ENCODE measurements at places on chromosomes 3 and 15. TPM values are rescaled to one million over a fixed set of nuclear protein-coding genes. Genes with fewer than 3 reads are reported as not detected.
A peak's percentile ranks its signal among the peaks of the same experiment; 100 is the strongest.

DNA sequence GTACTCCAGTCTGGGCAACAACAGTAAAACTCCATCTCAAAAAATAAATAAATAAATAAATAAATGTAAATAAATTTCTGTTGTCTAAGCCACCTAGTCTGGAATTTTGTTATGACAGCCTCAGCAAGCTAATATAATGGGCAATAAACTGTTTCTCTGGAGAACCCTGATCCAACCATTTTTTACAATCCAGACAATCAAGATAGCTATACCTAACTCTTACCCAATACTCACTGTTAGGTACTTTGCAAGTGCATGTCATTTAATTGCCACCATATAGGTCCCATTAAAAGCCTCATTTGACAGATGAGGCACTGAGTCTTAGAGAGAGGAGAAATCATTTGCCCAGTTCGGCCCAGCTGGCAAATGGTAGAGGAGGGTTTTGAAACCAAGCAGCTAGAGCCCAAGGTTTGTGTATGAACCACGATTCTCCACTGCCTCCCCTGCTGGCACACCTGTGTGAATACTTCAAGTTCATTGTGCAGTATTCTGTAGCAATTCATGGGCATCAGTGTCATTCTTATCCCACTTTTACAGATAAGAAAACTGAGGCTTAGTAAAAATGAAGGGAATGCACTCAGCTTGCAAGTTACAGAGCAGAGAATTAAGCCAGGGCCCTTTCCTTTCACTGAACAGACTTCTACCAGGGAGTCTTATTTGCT, 107.0 kb upstream of the UBE2E1 start:
- DNase-seq, result peak; percentile 38

GRCh38 chr15:70528270-70528706, 235.1 kb downstream of the UACA start:
- peak; percentile 52 for DNase-seq

- DNase-seq, result no peak
Measured at GRCh38 chr15:63999177-63999576, 47.1 kb downstream of the DAPK2 start.

DNA sequence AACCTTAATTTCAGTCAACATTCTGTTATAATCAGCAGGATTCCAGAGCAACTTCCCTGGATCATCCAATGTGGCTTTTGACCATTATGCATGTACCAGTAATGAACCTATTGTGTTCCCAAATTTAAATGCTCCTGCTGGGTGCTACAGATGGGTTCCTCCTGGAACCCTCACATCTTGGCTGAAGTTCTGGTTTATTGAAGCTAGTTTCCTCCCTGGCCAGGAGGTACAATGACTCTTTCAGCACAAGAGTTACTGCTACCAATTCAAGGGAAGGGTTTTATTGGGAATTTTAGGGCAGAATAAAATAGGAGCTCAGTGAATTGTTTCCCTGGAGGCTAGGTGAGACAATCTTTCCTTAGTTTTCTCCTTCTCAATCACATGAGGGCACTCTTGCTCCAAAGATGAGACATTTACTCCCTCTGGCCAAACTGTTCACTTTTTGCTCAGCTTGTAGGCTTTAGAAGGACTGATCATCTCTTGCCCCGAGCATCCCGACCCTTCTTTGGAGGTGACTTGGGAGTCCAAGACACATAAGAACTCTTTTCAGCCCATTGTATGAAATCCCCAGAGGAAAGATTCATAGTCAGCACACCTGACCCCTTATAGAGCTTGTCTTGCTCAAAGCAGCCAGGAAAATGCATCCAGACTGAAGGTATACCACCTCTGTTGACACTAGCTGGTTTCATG, 8.8 kb upstream of the NPHP3 start:
- no peak for DNase-seq

- DNase-seq, result peak; percentile 46
Measured at GRCh38 chr3:149377408-149378364, at the start of gene TM4SF1. Gene TM4SF1, minus strand, starts transcription at chr3:149377649. Its CDS starts 102 bp downstream, at chr3:149377547.

DNA sequence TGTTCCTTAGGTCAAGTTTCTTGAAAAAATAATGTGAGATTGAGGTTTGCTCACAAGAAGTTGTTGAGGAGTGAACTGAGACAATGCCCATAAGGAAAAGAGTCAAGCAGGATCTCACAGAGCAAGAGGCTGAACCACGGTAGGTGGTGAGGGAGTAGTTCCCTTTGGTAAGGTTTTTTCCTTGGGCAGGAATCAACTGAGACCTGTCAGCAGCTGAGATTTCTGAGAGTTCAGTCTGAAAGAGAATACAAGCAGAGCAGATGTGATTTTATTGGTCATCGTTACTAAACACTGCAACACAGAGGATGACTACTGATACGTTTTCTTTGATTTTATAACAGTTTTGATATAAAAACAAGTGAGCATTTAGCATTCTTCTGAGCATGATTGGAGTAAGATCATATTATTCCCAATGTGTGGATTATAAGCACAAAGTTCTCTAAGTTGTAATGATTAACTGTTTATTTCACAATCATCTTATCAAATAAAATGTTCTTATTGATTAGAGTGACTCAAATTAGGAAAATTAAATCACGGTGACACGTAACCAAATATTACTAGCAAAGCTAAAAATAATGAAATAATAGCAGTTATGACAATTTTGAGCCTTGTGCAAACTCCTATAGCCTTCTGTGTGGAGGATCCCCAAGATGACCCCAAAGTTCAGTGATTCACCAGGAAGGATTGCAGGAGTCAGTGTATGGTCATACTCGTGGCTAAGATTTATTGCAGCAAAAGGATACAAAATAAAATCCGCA, 346.2 kb upstream of the ZNF717 start:
- no peak for DNase-seq

DNA sequence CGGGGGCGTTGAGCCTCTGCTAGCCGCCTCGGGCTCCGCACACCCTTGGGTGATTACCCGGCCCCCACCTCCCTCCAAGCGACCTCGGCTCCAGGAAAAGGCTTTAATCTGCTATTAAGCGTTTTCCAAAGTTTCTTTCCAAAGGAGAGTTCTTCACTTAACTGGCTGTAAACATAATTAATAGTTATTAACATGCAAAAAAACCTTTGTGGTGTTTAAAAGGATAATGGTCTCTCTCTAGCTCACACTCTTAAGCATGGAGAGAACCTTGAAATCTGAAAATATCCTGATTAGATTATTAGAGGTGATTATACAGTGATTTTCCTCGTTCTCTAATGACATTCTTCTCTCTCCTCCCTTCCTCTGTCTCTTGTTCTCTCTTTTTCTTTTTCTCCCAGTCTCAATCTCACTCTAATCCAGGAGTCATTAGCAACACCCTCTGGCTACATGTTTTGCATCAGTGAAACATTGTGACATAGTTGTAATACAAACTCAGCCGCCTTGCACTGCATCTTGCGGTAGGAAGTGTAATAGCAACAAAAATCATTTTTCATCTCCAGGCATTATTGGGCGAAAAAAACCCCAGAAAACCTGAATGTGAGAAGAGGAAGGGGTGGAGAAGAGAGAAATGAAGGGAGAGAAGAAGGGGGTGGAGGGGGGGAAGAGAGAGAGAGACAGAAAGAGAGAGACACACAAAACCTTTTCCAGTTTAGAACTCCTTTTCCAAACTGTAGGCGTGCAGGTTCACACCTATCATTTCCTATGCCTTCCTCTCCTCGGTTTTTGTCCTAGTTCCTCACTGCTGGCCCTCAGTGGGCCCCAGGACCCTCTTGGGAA, 24.4 kb downstream of the NR2F2 start:
- no peak for DNase-seq

DNA sequence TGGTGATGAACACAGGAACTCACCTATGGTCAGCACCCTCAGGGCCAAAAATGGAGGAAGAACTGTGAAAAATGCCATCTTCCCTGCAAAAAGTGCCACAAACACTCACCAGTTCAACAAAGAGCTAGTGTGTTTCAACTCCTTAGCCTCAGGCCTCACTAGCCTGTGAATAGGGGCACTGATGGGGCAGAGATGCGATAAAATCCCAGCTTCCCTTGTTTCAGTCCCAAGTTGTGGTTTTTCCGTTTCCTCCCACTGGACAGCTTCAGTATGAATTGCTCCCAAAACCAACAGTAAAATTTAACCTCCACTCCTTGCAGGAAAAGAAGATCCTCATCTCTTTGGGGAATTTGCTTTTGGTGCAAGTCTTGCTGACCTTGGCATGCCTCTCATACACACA, 117.4 kb upstream of the ADAMTS9 start:
- DNase-seq, result no peak

DNA sequence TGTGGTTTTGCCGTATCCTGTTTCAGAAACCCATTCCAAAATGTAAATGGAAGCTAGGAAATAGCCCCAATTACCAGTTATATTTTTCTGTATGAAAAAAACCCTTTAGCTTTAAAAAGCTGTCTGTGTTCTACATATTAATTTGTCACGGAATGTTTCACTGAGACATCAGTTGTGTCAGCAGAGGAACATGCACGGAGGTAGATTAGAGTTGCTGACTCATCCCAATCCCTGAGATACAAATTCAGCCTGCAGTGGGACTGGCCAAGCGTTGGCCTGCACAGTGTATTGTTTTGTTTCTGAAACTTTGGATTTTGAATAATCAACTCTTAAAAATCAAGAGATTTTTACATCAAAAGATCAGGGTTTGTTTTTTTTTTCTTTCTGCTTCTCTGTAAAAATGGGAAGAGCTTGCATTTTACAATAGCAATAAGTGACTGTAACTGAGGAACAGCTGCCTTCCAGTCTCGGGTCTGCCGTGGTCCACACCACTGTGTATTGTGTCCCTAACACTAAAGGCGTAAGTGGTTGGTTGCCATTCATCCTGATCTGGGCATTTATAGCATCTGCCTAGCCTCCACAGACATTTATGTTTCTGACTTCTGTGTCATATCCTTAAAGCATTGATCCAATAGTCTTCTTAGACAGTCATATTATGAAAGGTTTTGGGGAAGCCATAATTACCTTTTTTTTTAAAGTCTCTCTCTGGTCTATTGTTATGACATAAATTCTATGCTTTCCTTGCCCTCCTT, 218.1 kb downstream of the ADAMTSL3 start:
- no peak for DNase-seq

GRCh38 chr3:42129014-42129953, 38.1 kb downstream of the TRAK1 start:
- DNase-seq, result no peak

DNA sequence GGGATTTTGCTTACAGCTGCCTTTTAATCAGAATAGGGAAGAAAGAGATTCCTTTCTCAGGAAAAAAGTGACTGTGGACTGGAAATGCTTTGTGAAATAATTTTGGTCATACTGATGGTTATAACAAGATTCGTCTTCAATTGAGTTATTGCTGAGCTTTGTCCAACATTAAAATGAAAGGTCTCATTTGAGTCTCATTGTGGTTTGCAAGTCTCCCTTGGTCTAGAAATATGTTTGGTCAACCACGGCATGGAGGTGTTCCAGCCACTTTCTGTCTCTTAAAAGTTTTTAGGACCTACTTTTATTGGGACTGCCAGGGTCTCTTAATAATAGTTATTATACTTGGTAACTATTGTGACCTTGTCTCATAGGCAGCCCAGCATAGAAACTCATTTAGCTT, 15.3 kb downstream of the FLNB start:
- DNase-seq, result no peak

Gene CASR
- 0.36 TPM for total RNA-seq
